ENCODE measurements at places on chromosomes 2 and 18.
A peak's percentile ranks its signal among the peaks of the same experiment; 100 is the strongest.

DNA sequence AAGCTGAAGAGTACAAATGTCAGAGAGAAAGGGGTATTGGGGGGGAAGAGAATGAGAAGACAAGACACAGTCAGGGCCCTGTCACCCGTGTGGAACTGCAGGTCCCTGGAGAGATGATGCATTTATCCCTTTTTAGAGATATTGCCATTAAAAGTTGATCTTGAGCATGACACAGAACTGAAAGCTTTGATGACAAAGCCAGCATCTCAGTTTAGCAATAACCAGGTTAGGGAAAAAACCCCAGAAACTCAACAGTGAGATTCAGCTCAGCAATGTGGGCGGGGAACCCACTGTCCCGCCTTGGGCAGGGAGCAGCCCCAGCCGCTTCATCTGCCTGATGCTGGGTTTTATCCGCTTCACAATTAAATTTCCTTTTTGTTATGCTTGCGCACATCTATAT is 181.1 kb downstream of the NEDD4L start:
- DNase-seq: no peak

GRCh38 chr2:230459216-230459615 is 43.2 kb downstream of the SP100 start:
- DNase-seq: no peak

DNA sequence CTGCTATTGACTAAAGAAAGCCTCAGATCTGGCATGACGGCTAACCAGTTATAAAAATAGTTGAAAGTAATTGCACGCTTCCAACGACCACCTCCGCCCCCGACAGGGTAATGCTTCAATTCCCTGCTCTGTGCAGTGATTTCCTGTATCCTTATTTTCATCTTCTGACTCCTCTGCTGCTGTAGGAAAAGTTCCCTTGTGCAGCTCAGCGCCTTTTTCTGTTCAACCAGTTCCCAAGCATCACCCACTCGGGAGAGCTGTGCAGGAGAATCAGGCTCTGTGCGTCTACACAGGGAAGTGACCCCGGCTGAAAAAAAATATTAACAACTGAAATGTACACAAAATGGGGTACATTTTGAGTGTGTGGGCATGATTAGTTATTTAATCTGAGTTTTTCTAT is 91.3 kb upstream of the COPS8 start:
- no peak for DNase-seq

- DNase-seq: no peak
These were observed 6.2 kb downstream of the COPS9 start for GRCh38 chr2:240129731-240130392.

DNA sequence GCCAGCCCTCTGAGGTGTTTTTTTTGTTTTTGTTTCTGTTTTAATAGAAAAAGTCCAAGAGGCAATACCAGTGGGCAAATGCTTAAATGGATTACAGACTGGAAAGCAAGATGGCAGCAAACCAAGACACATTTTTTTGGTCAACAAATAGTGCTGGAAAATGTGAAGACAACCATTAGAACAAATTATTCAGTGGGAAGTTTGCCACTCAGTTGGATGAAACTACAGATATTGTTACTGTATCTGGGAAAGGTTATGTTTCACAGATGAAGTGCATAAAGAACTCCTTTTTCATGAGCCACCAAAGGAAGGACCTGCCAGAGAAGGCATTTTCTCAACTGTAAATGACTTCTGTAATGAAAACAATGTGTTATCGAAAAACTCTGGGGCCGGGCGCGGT is 93.0 kb upstream of the ODC1 start:
- no peak for DNase-seq

GRCh38 chr2:3754280-3754679 is 50.9 kb downstream of the DCDC2C start:
- no peak for DNase-seq

- no peak for DNase-seq
These were observed 64.0 kb downstream of the LPIN1 start for GRCh38 chr2:11810237-11810977.

GRCh38 chr2:236928380-236929037 is 157.2 kb upstream of the COPS8 start:
- DNase-seq: no peak

DNA sequence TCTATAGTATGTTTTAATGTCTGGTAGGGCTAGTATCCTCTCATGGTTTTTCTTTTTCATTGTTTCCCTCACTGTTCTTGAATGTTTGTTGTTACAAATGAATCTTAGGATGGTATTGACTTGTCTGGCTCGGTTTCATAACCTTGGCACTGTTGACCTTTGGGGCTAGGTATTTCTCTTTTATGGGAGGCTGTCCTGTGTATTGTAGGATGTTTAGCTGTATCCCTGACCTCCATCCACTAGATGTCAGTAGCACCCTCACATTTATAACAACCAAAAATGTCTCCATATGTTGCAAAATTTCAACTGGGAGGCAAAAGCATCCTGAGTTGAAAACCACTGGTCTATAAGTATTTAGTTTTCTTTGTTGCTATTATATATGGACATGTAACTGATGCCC is 7.0 kb upstream of the AOX1 start:
- no peak for DNase-seq

DNA sequence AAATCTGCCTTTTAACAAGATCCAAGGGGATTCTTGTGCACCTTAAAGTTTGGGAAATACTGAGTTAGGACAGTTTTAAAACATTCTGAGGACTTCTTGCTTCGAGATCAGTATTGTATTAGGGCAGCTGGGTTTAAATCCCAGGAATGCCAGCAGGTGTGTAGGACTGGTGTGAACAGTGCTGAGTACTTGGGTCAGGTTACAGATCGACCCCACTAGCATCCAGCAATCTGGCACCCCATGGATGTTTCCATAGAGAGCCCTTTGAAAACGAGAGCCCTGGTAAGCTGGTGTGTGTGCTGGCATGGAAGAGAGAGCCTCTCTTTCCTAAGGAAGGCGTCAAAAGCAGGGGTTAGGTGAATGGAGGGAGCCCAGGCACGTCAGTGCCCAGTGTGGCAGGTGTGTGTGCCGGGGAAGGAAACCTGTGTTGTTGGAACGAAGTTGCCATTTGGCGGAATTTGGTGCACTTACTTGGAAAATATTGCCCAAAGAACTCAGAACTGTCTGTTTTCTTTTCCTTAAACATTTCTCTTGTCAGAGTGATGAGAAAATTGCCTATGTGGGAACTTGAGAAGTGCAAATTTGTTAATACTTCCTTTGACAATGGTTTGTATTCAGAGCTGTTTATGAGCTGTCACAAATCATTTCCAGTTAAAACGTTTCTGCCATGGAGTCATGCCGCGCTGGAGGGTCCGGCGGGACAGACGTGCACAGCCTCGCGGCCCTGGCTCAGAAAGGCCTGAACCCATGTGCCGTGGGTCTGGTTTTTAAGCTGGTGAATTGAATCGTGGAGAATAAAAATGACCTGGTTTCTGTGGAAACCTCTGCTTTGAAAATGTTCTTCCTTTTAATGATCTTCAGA is 38.1 kb downstream of the LDLRAD4 start:
- DNase-seq: no peak

DNA sequence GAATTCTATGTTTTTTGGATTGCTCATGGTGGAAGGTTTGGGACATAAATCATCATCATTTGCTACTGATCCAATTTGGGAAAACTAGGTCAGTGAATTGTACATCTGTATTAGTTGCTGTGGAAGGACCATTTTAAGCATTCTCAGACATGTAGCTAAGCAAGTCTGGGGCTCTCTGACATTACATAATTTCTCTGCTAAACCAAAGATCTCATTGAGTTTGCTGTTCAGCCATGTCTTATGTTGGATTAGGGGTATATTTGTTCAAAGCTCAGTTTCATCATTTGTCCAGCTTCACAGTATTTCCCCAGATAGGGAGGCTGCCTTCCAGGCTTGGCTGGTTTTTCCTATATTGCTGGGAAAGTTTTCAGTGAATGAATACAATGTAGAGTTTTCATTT is 399.7 kb downstream of the MTX2 start:
- DNase-seq: no peak

DNA sequence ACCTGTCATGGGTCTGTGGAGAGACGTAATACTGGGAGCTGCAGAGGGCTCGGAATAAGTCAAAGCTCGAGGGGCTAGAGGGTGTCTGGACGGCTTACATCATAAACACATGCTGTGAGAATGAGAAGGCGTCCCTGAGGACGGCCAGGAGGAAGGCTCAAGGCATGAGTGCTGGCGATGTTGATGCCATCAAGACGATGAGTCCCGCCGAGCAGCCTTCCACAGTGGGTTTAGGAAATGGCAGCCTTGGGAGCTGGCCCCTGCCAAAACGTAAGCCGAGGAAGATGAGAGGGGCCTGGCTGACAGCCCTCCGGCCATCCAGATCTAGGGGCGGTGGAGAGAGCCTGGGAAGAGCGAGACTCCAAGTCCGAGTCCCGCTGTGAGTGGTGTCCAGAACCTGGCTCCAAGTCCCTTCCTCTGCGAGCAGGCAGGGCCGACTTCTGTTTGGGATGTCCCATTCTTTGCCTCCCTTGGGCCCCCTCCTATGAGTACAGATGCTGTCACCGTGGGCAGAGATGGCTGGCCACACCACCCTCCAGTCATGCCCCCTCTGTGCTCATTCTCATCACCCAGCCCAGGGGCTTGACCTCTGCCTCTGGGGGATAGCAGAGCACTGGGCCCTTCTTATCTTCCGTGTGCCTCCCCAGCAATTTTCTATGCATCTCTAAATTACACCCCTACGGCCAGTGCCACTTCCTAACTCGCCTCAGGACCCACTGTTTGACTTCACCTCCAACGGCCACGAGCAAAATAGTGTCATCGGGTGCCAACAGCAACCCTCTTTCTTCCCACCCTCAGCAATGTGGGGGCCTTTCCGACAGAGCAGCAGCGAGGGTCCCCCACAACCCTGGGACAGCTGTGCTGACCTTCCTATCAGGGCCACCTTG is 175.7 kb downstream of the FAM210A start:
- no peak for DNase-seq

- DNase-seq: no peak
These were observed 143.5 kb upstream of the TPO start for GRCh38 chr2:1269812-1270211.

DNA sequence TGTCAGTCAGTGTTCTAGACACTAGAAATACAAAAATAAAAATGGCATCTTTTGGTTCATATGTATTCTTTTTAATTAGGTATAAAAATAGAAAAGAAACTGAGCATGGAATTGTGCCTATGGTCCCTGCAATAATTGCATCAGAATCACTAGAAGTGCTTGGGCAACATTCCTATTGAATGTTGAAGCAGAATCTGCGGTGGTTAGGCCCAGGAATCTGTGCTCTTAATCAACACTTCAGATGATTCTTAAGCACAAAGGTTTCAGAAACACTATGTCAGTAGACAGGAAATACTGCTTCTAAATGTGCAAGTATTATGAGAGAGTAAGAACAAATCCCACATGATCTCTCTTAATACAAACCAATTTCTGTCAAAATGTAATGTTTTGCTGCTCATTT is 20.3 kb upstream of the RBBP8 start:
- no peak for DNase-seq

DNA sequence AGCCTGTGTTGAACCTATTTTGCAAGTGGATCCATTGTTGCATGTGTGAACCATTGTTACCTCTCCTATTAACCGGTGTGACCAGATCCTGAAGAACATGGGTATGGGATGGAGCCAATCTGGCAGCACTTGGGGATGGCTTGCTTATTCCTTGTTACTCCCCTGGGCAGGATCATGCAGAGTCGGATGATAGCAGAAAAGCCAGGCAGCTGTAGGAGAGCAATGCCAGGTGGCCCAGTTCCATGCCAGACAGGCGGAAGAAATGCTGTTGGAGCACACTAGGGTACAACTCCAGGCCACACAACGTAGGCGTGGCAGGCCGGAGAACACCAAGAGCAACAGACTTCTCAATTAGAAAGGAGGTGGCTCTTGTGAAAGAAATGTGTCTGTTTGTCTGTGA is 16.3 kb upstream of the MYO1B start:
- DNase-seq: no peak

DNA sequence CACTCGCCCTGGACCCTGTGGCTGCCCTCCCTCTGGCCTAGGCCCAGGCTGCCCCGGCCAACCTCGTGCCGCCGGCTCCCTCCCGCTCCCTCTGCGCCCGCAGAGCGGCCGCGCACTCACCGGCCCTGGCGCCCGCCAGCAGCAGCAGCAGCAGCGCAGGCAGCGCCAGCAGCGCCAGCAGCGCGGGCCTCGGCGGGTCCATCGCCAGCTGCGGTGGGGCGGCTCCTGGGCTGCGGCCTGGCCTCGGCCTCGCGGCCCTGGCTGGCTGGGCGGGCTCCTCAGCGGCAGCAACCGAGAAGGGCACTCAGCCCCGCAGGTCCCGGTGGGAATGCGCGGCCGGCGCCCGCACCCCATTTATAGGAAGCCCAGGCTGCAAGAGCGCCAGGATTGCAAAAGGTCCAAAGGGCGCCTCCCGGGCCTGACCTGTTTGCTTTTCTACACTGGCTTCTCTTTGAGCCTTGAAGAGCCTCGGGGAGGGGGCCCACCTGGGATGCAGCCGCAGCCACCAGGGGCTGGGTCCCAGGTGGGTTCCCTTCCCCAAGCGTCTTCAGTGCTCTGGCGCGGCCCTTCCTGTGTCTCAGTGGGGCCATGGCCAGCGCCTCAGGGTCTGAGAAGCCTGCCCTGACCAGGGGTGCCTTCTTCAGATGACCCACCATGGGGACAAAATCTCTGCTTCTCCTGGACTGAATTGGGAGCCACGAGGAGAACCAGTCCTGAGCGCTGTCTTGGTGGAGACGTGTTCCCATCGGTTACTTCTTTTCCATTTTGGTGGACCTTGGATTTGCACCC is at the start of gene APOB:
Gene APOB (minus strand): TSS at position 330 of the 789 bp plus-strand sequence. CDS start 128 bp downstream, at position 202.
- DNase-seq: no peak

DNA sequence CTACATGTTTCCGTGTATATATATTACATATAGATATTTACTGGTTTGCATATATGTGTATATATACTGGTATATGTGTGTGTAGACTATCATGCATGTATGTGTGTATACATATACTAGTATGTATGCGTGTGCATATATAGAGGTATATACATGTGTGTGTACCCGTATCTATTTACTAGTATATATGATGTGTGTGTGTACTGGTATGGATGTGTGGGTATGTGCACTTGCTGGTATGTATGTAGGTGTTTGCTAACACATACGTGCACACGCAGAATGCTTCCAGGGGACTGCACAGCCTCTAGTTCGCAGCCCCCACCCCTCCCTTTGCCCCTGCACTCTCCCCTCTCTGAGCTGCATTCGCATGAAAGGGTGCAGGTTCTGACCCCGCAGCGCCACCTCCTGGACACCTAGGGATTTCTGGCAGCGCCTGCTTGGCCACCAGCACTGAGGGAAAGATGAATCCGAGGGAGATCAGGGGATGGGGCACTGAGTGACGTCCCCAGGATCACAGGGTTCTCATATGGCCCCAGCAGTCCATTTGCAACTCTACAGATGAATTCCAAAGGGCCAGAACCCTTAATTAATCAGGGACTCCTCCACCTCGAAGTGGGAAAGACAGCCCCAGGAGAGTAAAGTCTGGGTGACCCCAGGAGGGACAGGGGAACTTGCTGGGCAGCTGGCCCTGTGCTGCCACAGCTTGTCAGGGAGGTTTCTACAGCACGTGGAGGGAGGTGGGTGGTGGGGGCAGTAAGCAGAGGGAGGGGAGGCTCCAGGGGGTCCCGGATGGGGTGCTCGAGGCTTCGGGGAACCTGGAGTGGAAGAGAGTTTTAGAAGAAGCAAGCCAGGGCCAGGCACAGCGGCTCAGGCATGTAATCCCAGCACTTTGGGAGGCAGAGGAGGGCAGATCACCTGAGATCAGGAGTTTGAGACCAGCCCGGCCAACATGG is 66.8 kb upstream of the ASAP2 start:
- DNase-seq: peak; percentile 17

Data from stimulated activated CD8-positive, alpha-beta memory T cell treated with anti-CD3 and anti-CD28 coated beads, Interleukin-4, amount 100 ng/mL, for 4 hours (primary cell).